ENCODE measurements at places on chromosomes 7 and 10.

GRCh38 chr10:21047511-21047910, 150.4 kb upstream of the NEBL start:
- DNase-seq, result no peak

GRCh38 chr7:43273939-43274719, 161.7 kb downstream of the HECW1 start:
- no peak for DNase-seq

DNA sequence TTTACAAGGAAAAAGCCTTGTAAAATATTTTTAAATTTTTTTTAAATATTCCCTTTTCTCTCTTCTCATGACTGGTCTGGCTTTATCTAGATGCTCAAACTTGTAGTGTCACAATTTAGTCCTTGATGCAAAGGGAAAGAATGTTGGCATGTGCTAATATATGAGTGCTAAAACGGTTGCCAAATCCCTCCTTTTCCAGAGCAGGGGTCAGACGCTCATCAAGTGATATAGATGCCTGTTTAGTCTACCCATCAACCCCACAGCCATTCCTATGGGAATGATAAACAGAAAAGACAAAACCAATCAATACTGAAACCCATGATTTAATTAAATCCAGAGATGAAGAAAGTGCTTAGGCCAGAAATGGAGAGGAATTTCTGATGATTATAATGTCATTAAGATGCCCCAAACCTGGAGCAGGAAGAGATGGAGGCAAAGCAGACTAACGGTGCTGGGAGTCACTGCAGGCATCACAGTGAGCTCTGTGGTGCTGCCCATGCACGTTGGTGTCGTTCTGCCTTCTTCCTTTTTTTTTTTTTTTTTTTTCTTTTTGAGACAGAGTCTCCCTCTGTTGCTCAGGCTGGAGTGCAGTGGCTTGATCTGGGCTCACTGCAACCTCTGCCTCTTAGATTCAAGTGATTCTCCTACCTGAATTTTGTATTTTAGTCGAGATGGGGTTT, 210.1 kb upstream of the STK17A start:
- no peak for DNase-seq

- DNase-seq, result no peak
Measured at GRCh38 chr7:36613031-36613614, 111.2 kb downstream of the AOAH start.

GRCh38 chr10:31700181-31700611, 228.4 kb downstream of the ARHGAP12 start:
- DNase-seq, result no peak

GRCh38 chr7:66238773-66239466, 33.8 kb downstream of the TPST1 start:
- no peak for DNase-seq

GRCh38 chr10:27285093-27285492, 44.5 kb upstream of the ACBD5 start:
- DNase-seq, result no peak

- DNase-seq, result no peak
Measured at GRCh38 chr7:157193274-157193673, 54.5 kb downstream of the UBE3C start.

GRCh38 chr10:31581741-31582323, 262.8 kb downstream of the ZEB1 start:
- DNase-seq, result no peak

DNA sequence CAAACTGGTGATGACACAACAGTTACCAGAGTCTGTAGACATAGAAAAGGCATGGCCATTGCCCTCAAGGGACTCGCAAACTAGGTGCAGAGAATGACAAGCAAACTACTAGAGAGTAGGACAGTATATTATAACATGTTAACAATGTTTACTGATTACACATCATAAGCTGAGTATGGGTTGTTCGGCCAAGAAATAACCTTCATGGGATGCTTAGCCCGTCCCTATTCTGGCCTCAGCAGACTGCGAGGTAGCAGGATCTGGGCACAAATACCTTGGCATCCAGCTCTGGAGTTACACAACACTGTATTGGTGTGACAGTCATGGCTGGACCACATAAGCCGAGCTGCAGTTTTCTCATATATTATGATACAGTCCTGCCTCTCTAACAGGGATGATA, 51.4 kb downstream of the ABCB4 start:
- no peak for DNase-seq

DNA sequence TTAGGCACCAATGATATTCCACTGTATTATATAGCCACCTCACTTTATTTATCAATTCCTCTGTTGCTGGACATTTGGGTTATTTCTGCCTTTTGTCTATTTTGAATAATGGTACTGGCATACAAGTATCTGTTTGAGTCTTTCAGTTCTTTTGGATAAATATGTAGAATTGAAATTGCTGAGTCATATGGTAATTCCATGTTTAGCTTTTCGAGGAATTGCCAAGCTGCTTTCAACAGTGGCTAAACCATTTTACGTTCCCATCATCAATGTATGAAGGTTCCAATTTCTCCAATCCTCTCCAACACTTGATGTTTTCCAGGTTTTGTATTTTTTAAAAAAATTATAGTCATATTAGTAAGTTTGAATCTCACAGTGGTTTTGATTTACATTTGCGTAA, 42.3 kb downstream of the JMJD1C start:
- DNase-seq, result no peak

- DNase-seq, result no peak
Measured at GRCh38 chr7:39027491-39027890, 49.8 kb downstream of the POU6F2 start.

GRCh38 chr7:151063212-151063561, 3.8 kb downstream of the SLC4A2 start:
- no peak for DNase-seq

DNA sequence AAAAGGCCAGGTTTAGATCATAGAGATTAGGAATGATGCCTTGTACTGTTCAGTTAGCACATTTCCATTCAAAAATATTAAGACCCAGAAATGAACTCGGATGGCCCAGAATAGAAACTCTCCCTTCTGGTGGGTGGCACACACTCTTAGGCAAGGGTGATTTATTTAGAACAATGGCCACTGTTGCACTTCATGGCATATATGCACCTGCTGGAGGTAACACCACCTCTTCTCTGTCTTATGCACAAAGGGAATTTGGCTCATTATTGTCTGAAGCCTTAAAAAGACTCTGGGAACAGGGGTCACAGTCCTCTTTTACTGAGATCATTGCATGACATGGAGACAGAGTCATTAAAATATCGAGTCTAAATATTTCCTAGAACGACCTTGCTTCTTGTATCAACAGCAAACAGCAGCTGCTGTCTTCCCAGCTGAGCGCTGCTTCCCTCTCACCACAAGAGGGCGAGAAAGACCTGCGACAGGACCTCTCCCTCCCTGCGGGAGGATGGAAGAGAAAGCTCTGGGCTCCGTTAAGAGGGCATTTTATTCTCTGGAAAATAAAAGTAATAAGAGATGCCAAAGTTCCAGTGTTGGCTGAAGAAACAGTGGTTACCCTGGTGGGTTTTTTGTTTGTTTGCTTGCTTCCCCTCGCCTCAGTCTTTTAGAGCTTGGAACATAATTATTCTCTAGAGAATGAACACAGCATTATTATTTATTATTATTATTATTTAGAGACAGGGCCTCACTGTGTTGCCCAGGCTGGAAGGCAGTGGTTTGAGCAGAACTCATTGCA, 13.5 kb upstream of the BAMBI start:
- peak; percentile 77 for DNase-seq

DNA sequence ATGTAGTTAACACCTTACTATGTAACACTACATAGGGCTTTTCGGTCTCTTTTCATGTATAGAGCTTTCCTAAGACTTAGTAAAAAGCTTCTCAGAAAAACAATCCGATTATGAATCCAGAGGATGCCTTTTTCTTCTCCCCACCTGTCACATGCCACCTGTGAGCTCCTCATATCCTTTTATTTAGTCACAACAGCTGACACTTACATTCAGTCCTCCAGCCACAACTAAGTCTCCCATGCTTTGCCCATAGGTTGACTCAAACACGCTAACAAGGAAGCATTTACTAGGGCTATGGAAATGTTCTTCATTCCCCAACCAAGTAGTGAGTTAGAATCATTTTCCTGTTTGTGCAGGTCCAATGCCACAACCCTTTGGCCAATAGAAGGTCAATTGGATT, 7.9 kb downstream of the ENO4 start:
- no peak for DNase-seq

- DNase-seq, result no peak
Measured at GRCh38 chr10:36780158-36780557, 345.2 kb upstream of the ANKRD30A start.

GRCh38 chr7:26663874-26664273, 200.5 kb downstream of the SKAP2 start:
- no peak for DNase-seq

DNA sequence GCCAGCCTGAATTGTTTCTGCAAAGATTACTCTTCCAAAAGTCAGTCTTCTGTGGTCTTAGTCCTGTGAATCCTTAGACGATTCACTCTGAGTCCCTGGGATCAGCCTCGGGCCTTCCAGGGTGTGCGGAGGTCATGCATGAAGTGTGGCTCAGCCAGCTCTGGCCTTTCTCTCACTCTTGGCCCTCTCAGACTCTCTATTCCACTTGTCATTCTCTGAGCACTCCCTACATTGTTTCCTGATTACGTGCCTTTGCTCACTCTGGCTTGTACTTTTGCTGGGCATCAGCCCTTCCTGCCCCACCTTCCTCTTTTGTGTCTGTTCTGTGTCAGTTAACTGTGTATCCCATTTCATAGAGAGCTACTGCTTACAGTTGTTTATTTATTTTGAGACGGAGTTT, 36.0 kb downstream of the CCNY start:
- DNase-seq, result peak; percentile 74

DNA sequence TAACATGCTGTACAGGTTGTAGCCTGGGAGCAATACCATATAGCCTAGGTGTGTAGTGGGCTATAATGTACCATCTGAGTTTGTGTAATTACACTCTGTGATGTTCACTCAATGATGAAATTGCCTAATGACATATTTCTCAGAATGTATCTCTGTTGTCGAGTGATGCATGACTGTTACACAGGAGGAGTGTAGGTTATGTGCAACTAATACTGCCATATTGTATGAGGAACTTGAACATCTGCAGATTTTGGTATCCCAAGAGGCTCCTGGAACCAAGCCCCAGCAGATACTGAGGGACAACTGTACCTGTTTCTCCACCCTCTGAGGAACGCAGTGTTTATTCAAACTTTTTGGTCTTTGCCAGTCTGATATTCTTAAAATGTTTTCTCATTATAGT, 38.6 kb downstream of the NACAD start:
- DNase-seq, result no peak

- no peak for DNase-seq
Measured at GRCh38 chr10:126398924-126399323, 10.6 kb upstream of the ADAM12 start.

DNA sequence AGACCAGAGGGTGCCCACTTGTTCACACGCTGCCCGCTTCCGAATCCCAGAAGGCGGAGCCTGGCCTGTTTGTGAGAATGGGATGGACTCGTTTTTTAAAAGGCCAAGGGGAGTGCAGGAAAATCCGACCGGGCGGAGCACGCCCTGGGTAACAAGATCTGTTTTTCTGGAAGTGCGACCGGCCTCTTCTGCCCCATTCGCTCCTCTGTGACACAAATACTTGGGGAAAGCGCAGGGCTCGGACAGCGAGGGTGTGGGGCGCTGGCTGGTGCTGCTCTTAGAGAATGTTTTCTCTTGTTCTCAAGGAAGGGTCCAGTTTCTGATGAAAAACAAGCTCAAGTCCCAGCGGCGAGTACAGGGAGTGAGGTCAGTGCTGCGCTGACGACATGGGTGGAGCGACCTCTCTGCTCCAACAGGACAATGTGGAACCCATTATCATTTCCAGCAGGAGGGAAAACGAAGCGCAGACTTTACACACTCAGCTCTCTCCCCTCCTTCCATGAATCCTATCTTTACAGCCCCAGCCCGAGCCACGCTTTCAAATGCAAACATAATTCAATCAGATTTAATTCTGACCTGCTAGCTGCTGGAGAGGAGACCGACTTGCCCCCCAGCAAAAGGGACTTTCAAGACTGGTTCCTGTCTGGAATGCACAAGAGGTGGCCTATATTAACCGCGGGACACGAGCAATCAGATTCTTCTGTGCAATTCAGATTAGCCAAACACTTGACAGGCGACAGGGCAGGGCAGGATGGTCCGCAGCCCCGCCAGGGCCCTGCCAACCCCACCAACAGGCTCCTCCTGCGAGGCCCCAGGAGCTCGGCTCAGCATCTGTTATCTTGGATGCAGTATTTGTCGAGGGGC, 1.1 kb downstream of the RADIL start:
- DNase-seq, result no peak

GRCh38 chr7:123770378-123770777, 21.6 kb upstream of the WASL start:
- DNase-seq, result peak; percentile 95

GRCh38 chr10:124894569-124895215, 47.2 kb upstream of the ZRANB1 start:
- DNase-seq, result no peak

- DNase-seq, result no peak
Measured at GRCh38 chr7:150384406-150385301, 5.5 kb downstream of the ZNF775 start.

- no peak for DNase-seq
Measured at GRCh38 chr10:76774987-76775603, 862.5 kb downstream of the KCNMA1 start.

DNA sequence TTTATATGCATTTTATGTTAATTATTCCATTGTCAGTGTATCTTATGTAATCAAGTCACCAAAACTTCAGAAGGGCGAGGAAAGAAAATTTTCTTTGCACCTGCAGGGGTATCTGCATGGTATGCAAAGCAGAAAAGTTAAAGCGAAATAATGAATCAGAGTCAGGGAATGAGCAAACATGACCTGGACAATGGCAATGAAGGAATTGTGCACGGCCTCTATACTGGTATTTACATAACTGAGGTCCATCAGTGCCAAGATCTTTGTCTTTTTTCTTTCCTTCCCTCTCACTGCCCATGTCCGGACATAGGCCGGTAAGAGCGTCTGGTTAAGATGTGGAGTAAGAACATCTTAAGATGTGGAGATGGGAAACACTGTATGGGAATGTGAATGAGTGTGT, 14.4 kb upstream of the AKR1C3 start:
- no peak for DNase-seq

- no peak for DNase-seq
Measured at GRCh38 chr7:5342631-5343030, 59.9 kb downstream of the SLC29A4 start.

DNA sequence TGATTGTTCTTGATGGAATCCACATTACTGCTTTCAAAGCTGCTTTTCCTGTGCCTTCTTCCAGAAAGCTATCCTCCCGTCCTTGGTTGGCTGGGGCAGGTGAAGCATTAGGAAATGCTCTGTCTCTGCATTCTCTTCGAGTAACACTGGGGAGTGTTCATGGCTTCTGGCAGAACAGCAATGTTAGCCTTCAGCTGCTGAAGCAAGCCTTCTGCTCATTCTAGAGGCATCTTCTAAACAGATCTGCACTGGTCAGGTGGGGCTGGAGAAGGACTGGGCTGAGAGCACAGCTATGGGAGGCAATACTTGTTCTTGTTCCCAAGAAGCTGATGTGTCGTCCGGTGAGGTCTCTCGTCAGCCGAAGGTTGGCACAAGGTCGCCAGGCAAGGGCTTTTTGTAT, 80.6 kb downstream of the MGMT start:
- no peak for DNase-seq

GRCh38 chr10:123150271-123150985, 2.5 kb downstream of the HMX2 start:
- no peak for DNase-seq

All from RWPE1 (cell line).